Immature natural killer cell (primary cell): ENCODE measurements at places on chromosomes 5 and 9. TPM values are rescaled to one million over a fixed set of nuclear protein-coding genes. Genes with fewer than 3 reads are reported as not detected.

DNA sequence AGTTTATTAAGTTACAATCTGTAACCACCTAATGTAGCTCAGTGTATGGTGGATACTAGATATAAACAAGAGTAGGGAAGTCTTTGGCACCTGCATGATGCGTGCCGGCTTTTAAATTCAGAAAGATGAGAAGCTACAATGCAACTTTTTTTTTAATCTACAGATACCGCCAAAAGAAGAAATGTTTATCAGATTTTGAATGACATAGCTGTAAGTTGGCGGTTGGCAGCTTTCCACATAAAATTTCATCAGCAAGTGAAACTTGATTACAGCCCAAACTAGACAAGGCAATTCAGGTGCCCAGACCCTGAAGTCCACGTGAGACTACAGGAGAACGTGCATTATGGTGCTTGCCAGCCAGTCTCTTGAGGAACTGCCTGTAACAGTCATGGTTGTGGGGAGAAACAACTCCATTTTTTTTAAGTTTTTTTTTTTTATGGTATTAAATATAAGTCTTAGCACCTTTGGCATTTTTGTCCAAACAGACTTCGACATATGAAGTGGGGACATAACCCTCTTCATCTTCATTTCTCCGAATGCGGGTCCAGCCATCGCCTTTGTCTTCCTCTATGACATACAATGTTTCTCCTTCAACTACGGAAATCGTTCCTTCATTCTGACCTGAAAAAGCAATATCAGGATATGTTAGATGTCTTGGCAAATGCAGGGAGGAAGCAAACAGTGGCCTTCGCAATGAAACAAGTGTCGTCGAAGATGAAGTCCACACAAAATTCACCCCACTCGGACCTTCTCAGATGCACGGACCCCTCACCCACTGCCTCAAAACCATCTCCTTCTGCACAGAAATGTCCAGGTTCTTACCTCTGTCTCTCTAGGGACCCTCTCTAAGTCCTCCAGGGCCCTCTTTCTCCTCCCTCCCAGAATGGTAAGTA lies 60.4 kb downstream of the USP20 start:
- peaks cover 27% of the 10 kb centered on the region for H3K27me3 ChIP-seq

- no peaks in the 10 kb centered on the region for H3K36me3 ChIP-seq
- H3K27me3 ChIP-seq = peaks cover 2% of the 10 kb centered on the region
- H3K4me3 ChIP-seq = peak overlapping the region; percentile 58
- peaks cover 52% of the 10 kb centered on the region for H3K4me1 ChIP-seq
Measured at GRCh38 chr9:90839183-90839728, 37.6 kb downstream of the SYK start.

DNA sequence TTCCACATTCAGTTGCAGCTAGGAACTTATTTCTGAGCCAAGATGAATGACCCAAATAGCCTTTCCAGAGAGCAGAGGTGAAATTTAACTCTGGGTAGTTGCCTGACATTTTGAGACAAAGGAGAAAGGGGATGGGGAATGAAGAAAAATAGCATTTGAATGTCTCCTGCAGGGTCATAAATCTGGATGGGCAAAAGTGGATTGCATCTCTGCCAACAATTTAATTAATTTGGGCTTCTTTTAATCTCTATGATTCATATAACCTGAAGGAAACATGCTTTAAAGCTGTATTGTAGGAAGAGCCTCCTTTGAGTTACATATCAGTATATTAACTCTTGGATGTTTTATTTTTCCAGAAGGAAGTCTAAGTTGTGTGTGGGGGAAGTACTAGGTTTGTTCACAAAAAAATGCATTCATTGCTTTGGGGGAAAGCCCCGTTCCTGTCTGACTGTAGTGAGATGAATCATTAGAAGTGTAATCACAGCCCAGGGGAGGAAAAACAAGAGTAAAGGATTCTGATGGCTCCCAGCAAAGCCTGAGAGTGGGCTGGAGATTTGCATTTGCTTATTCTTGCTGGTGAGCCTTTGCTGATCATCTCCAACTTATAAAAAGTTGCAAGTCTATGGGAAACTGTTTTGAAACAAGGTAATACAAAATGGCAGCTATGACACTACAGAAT lies 133.0 kb upstream of the IQGAP2 start:
- no peak for DNase-seq
- no peaks in the 10 kb centered on the region for H3K27me3 ChIP-seq
- no peak overlapping the region for H3K4me3 ChIP-seq

DNA sequence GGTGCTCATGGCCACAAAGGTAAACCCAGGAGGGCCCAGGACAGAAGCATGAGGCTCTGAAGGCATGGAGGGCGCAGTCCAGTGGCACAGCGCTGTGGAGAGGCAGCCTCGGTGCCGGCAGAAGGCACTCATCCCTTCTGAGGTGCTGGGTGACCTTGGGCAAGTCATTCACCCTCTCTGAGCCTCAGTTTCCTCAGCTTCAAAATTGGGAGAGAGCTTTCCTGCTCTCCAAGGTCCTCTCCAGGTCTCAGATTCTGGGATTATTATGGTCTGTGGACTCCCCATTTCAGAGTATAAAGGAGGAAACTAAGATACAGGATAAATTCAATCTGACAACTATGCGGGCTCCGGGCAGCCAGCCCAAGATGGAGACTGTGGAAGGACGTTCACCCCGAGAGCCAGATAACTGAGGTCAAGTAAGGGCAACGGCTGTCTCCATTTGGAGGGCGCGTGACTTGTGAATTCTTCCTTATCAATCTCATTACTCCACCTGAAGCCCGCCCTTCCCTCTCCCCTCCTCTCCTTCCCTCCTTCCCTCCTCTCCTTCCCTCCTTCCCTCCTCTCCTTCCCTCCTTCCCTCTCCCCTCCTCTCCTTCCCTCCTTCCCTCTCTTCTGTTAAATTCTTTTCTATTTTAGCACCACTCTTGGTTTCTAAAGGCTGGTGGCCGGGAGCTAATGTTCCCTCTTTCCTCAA lies 58.1 kb downstream of the LRSAM1 start:
- DNase-seq = no peak
- no peak overlapping the region for H3K27ac ChIP-seq
- H3K4me1 ChIP-seq = no peaks in the 10 kb centered on the region
- no peaks in the 10 kb centered on the region for H3K27me3 ChIP-seq
- H3K4me3 ChIP-seq = no peak overlapping the region

DNA sequence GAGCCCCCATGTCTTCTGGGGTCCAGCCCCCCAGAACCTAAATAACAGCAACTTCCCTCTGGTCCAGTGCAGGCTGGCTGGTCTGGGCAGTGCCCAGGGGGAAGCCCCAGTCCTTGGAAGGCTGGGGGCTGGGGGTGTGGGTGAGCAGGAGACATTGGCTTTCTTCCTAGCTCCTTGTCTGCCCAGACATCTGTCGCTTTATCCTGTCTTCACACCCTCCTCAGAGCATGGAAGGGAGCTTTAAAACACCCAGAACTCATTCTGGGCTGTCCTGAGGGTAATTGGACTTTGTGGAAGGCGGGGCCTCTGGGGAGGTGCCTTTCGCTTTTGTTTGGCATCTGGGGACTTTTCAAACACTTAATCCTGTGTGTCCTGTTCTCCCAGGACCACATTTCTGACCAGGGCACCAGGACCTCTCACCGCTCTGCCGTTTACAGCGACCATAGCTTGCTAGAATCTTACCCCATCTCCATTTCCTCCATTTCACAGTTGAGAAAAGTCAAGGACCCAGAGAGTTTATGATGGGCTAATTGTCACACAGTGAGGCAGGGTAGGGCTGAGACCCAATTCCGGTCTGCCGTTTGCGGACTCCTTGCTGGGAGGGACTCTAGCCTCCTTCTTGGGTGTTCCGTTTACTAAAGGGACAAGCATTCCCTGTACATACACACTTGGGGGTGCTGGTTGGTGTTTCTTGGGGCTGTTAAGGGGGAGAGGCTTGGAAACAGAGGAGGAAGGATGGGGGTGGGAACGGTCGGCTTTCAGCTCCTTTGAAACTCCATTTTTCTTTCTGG lies 1.1 kb downstream of the GSN start:
- H3K36me3 ChIP-seq = no peaks in the 10 kb centered on the region
- peaks cover 59% of the 10 kb centered on the region for H3K4me1 ChIP-seq
- H3K4me3 ChIP-seq = peak overlapping the region; percentile 90
- peak; percentile 14 for DNase-seq
- peaks cover 6% of the 10 kb centered on the region for H3K27me3 ChIP-seq

DNA sequence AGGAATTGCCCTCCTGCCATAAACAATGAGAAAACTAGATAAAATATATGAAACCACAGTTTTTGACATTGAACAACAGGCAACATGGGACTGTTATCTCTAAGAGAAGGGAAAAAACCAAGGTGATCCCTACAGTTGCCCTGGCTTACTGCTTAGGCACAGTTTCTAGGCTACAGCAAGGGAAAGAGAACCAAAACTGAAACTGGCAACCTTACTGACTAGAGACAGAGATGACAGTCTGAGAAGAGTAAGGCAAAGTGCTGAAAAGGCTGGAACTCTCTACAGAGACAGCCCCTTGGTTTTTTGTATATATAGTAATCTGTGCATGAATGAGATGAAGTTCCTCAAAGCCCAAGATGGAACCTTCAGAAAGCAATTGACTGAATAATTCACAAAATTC lies 36.2 kb upstream of the REEP2 start:
- peaks cover 38% of the 10 kb centered on the region for H3K36me3 ChIP-seq
- H3K27ac ChIP-seq = peak overlapping the region; percentile 34
- no peak overlapping the region for H3K4me3 ChIP-seq
- H3K27me3 ChIP-seq = no peaks in the 10 kb centered on the region

DNA sequence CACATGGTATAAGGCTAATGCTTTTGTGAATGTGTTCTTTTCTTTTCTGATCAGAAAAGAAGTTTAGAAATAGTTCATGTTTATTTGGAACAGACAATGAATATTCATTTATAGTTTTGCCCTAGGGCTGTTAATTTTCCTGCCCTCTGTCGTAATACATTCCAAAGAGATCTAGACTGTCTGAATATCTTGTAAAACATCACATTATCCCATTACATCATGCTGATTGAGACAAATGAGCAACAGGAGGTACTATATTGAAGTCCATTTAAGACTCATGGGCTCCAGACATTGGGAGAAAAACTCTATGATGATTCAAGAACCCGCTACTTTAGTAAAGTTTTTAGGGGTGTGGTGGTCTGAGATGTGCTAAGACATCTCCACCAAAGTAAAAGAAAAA lies 121.2 kb upstream of the MAP1B start:
- DNase-seq = no peak
- no peaks in the 10 kb centered on the region for H3K36me3 ChIP-seq
- H3K4me3 ChIP-seq = no peak overlapping the region
- H3K27me3 ChIP-seq = peaks cover 1% of the 10 kb centered on the region
- no peak overlapping the region for H3K27ac ChIP-seq

- no peak overlapping the region for H3K4me3 ChIP-seq
- H3K27me3 ChIP-seq = no peaks in the 10 kb centered on the region
- no peak for DNase-seq
- no peak overlapping the region for H3K27ac ChIP-seq
- no peaks in the 10 kb centered on the region for H3K36me3 ChIP-seq
- H3K4me1 ChIP-seq = no peaks in the 10 kb centered on the region
Measured at GRCh38 chr5:126023994-126024441, 399.2 kb upstream of the GRAMD2B start.

DNA sequence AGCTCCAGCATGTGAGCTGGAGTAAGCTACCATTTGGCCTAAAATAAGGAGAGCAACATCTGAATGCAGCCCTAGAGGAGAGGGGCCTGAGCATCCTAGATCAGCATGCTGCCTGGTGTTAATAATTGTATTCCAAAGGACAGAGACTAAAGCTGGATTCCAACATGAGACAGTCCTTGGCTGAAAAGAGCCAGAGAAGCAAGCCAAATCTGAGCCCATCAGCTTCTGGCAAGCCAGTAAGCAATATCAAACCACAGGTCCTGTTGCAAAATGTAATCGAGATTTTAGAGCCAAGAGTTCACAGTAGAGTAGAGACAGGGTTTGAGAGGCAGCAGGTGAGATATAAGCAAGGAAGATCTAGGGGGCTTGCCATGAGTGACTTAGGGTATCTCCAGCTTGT lies 42.3 kb upstream of the DMAC1 start:
- H3K4me3 ChIP-seq = no peak overlapping the region
- no peaks in the 10 kb centered on the region for H3K4me1 ChIP-seq
- H3K36me3 ChIP-seq = no peaks in the 10 kb centered on the region
- no peak for DNase-seq
- peaks cover 6% of the 10 kb centered on the region for H3K27me3 ChIP-seq
- no peak overlapping the region for H3K27ac ChIP-seq

Gene ZER1
- polyA plus RNA-seq = 51.5 TPM

Gene OR1J4
- not detected for polyA plus RNA-seq
